Breast epithelium (tissue), 4 donors: ENCODE measurements at places on chromosomes 3 and 15. TPM values are rescaled to one million over a fixed set of nuclear protein-coding genes. Genes with fewer than 3 reads are reported as not detected.

The KLHL24 gene
- 108 TPM for total RNA-seq

The CPNE4 gene
- total RNA-seq = not detected

The TMEM40 gene
- total RNA-seq = 0.33 TPM

- no peak for DNase-seq
These were observed 51.5 kb upstream of the DCUN1D1 start for GRCh38 chr3:183031826-183032225.

DNA sequence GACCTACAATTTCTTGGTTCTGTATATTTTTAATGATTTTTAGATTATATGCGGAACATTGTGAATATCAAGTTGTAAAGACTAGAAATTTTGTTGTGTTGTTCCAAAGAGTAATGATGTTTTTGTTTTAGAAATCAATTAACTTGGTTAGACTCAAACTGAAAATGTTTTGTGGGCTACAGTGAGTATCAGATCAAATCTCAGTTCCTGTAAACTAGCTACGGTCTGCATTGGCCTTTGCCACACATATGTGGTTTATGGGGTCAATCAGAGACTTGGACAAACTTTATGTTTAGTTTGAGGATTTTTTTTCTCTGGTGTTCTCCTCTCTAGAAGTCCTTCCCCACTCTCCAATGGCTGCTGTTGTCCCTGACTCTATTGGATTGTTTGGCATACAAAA lies 308.0 kb upstream of the THRB start:
- DNase-seq = no peak

DNA sequence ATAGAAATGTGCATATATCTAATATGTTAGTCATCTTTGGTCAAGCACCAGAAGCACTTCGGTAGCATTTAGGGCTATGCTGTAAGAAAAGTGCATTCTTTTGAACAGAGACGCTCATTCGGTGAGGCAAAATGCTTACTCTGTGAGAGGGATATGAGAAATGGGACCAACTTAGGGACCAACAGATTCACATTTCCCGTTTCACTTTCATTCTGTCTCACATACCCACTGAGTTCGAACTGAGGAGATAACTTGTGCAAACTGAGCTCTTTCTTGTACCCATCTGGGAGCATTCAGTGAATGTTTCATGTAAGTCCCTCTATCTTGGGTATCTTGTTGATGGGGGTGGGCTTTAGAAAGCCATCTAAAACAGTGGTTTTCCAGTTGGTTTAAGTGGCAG lies 135.3 kb downstream of the FEZF2 start:
- DNase-seq = no peak
